ENCODE measurements at places on chromosomes 7 and 10.

- peak; percentile 30 for DNase-seq
Measured at GRCh38 chr7:155618708-155619633, 25.5 kb upstream of the RBM33 start.

GRCh38 chr10:1488970-1489548 lies 248.3 kb downstream of the ADARB2 start:
- DNase-seq = no peak

- DNase-seq = no peak
Measured at GRCh38 chr7:44072364-44073231, 7.2 kb upstream of the PGAM2 start.

- no peak for DNase-seq
Measured at GRCh38 chr10:88195841-88196240, 332.4 kb downstream of the PTEN start.

DNA sequence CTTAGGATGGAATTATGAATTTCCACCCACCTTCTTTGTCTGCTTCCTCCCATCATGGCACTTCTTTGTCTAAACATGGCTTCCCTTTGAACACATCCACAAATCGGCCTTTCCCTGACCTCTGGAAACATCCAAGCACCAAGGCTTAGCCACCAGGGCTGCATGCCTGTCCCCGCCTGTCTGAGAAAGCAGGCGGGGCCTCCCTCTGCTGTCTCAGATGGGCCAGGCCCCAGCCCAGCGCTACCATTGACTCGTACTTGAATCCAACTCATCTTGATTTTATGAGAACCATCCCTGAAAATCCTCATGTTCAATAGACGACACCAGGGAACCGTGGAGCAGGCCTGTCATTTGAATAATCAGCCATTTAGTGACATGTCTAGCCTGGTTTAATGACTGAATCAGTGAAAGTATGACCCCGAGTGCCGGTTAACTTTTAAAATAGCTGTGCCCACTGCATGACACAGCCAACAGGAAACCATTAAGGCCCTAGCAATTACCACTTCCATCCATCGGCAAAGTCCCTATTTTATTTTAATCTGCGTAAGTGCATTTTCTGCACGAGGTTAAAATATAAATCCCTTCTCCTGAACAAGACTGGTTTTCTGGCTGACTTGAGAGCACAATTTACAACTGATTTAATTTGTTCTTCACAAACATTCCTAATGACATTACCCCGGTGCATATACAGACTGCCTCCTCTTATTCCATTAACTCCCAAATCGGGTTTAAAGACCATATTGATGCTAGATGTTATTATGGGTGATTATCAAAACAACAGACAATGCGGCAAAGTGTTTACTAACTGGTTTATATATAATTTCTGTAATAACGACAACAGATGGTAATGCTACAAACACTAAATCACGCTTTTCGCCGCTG lies 194.7 kb downstream of the BUB3 start:
- no peak for DNase-seq

- no peak for DNase-seq
Measured at GRCh38 chr7:6323967-6324701, 51.7 kb upstream of the CYTH3 start.

DNA sequence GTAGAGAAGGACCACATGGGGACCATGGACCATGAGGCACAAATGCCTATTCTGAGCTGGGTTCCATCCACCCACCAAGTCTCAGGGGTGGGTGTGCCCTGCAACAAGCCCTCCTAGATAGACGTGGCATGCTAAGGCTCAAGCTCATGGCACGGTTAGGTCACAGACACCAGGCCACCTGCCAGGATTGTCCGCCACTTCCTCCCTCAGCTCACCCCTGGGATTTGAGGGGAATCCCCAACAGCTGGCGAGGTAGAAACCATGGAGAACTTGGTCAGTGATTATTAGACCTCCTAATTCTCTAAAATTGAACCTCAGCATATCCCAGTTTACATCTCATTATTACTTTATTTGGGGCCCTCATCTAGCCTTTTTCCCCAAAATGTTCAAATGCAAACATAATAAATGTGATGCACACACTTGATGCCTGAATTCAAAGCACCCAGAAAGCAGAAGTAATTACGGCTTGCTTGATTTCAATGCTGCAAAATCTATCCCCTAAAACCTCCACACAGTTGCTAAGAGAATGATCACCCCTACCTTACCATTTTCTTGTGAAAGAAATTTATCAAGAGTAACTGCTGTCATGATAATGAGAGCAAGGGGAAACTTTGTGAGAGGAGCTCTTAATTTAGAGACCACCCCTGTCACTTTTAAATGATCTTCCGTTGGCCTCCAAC lies 366.6 kb upstream of the PFKP start:
- no peak for DNase-seq

GRCh38 chr7:1598286-1598685 lies 28.5 kb upstream of the PSMG3 start:
- no peak for DNase-seq

- DNase-seq = no peak
Measured at GRCh38 chr7:17746020-17746530, 194.2 kb downstream of the SNX13 start.

DNA sequence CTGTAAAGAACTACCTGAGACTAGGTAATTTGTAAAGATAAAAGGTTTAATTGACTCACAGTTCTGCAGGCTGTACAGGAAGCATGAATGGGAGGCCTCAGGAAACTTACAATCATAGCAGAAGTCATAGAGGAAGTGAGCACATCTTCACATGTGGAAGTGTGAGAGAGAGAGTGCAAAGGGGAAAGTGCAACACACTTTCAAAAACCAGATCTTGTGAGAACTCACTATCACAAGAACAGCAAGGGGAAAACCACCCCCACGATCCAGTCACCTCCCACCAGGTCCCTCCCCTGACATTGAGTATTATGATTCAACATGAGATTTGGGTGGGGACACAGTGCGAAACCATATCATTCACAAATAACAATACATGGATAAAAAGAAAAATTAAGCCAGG lies 24.5 kb downstream of the AVL9 start:
- DNase-seq = no peak

DNA sequence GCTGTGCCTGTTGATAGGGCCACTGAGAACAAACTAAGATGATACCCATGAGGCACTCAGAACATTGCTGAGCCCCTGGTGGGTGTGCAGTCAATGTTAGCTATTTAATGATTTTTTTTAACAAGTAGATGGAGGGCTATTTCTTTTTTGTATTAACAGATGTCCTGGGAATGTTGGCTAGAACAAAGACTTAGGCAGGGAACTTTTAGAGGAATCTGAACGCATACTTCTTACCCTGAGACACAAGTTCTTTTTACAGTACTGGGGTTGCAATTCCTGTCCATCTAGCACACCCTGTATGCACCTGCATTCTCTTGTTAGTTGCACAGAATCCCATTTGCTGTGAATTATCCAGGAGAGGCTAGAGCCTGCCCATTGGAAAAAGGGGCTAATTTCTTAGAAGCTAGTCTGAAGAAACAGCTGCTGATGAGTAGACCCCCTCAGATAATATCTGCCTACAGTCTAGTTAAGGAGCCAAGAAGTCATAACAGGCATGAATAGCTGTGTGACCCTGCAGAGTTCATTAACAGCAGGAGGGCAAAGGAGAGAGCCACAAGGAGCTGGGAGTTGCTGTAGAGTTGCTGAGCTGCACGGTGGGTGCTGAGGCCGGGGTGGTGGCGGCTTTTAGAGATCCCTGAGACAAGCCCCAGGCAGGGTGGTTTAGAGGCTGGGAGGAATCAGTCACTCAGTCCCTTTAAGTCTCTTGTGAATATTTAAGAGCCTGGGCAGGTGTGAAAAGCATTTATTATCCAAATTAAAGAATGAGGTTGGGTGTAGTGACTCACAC lies 103.7 kb upstream of the FZD8 start:
- DNase-seq = no peak

DNA sequence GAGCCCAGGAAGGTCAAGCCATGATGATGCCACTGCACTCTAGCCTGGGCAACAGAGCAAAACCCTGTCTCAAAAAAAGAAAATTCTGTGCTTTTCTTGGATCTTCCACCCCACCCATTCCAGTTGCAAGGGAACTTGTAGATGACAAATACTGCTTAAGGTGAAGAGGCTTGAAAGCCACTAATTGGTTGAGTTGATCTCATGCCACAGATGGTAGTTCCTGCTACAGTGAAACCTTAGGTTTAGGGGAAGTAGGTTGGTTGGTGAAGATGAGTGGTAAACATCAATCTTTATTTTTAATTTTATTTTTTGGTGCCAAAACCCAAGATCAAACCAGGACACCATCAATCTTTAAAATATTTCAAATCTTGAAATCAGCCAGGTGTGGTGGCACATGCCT lies 2.9 kb upstream of the GDI2 start:
- DNase-seq = no peak

DNA sequence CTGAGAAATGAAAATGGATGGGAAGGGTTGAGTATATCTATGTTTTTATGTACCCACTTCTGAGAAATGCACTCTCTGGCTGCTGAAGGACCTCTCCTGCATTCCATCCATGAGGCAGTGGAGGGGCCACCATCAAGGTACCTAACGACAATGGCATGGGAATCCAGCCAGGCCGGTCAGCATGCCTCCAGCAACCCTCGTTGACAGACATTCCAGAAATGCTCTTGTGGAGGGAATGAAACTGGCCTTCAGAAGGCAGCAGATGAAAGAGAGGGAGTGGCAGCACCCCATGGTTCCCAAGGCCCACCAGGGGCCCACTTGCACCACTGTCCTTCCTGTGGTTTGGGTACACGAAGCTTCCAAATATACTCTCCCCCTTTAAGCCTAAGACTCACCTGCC lies 269.0 kb downstream of the ARHGAP12 start:
- no peak for DNase-seq

- no peak for DNase-seq
Measured at GRCh38 chr7:28711114-28711513, 247.0 kb downstream of the TRIL start.

DNA sequence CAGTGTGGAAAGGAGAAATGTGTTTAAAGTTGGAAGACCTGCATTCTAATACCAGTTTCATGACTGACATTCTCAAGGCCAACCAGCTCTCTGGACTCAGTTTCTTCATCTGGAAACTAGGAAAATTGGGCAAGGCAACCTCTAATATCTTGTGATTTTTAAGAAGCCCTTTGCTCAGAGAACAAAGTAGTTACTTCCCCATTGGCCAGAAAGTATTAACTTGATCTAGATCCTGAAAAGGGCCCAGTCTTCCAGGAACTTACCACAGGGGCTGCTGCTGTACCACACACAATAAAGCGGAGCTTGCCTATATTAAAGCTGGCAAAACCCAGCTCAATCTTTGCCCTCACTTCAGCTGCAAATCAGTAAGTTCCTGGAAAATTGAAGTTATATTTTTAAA lies 155.6 kb upstream of the ADO start:
- DNase-seq = no peak

DNA sequence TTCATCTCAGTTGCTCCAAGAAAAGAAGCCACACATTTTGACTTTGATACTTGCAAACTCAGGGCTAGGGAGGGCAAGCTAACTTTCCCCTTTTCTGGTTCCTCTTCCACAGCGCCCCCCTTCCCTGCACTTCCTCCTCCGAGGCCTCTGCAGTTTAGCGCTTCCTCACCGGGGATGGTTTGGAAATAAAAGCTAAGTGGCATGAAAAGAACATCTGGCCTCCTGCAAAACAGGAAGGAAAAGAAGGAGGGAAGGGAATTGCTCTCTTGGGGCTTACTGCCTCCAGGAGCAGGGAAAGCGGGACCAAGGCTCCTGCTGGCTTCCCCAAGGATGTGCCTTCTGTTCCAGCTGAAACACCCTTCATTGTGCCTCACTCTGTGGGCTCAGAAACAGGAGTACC lies 42.3 kb downstream of the PRKCQ start:
- no peak for DNase-seq

DNA sequence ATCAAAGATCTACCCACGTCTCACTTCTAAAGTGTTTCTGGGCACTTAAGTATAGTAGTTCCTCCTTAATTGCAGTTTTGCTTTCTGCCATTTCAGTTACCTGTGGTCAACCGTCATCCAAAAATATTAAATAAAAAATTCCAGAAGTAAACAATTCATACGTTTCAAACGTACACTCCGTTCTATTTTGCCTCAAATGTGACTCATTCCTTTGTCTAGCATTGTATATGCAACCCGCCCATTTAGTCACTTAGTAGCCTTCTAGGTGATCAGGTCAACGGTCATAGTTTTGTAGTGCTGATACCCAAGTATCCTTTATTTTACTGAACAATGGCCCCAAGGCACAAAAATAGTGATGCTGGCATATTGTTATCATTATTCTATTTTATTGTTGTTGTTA lies 33.8 kb downstream of the HGF start:
- DNase-seq = no peak

- no peak for DNase-seq
Measured at GRCh38 chr7:330511-331230, 40.7 kb downstream of the FOXL3 start.
